ENCODE measurements at places on chromosomes 12 and 14.

- DNase-seq: no peak
Observed at GRCh38 chr12:124862768-124863415, 772 bp downstream of the SCARB1 start.

- DNase-seq: no peak
Observed at GRCh38 chr14:101090976-101091375, 187.5 kb upstream of the RTL1 start.

- DNase-seq: no peak
Observed at GRCh38 chr14:104747876-104748275, 5.1 kb upstream of the SIVA1 start.

DNA sequence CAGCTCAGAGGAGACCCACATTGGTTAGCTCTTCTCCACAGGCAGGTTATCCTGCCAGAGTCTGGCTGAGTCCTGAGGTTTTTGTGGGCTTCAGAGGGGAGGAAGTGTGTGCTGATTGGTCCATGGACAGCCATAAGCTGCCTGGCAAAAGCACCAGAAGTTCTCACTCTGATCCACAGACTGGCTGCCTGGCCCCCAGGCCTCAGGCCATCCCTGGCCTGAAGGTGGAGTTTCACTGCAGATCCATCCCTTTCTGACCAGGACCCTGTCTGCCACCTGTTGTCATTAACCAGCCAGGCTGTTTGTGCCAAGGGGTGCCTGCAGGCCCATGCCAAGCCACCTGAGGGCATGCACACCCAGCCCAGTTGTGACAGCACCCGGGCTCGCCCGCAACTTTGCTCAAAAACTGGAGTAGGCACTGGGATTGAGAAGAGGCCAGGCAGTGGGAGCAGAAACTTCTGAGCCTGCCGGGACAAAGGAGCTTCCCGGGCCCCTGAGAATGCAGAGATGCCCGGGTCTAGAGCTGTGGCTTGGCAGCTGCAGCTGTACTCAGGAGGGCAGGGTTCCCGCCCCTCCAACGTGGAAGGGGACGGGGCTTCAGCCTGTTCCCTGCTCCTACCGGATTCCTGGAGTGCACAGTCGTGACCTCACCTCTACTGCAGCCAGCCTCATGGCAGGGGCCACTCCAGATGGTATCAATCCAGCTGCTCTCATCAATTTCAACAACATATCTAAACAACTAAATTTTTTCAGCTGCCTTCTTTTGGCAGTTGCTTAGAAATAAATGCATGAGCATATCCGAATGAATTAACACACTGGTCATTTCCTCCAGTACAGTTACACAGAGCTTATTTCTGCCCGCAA lies 1277.3 kb downstream of the SLC16A7 start:
- DNase-seq: no peak

DNA sequence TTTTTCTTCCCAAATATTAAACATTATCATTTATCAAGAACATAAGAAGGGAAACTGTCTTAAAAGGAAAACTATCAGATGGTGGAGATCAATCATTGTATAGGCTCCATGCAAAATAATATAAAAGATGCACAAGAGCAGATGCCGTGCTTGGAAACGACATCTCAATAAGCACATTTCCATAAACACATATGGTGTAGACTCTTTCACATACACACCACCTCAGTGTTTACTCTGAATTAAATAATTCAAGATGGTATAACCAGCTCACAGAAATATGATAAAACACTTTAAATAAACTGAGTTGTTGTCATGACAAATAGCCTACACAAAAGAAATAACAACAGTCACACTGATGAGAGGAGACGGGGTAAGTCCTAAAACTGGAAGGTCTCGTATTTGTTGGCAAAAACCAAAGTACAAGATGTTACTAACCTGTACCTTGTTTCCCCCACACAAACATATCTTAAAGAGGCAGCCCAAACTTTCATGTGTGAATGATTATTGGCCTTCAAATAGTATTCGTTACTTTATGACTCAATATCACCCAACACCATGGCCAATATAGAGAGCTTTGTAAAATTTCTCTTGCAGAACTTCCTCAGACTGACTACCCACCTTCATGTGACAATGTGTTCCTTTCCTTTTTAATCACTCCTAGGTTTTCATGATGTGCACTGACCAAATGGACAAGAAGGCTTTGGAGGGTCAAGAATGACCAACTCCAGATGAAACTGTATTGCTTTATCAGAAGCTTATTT lies 48.6 kb upstream of the TMPO start:
- DNase-seq: no peak

GRCh38 chr14:69675877-69676416 lies 64.6 kb downstream of the SUSD6 start:
- DNase-seq: no peak

DNA sequence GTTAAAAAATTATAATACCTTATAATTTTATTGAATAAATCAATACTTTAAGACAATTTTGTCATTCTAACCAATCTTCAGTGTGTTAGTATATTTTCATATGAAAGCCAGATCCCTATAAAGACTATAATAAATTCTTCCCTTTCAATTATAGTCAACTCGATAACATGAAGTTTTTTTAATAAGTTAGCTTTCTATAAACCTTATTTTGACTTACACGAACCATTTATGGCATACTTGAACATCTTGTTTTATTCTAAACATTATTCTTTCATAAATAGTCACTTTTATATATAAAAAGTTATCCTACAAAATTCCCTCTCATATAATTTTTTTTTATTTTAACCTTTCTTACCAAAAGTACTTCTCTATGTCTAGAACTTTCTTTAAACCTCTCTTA lies 1002.3 kb downstream of the TMEM121 start:
- no peak for DNase-seq

- no peak for DNase-seq
Observed at GRCh38 chr14:102020058-102020971, 55.9 kb downstream of the DYNC1H1 start.

GRCh38 chr14:70873627-70874026 lies 33.6 kb upstream of the PCNX1 start:
- no peak for DNase-seq

DNA sequence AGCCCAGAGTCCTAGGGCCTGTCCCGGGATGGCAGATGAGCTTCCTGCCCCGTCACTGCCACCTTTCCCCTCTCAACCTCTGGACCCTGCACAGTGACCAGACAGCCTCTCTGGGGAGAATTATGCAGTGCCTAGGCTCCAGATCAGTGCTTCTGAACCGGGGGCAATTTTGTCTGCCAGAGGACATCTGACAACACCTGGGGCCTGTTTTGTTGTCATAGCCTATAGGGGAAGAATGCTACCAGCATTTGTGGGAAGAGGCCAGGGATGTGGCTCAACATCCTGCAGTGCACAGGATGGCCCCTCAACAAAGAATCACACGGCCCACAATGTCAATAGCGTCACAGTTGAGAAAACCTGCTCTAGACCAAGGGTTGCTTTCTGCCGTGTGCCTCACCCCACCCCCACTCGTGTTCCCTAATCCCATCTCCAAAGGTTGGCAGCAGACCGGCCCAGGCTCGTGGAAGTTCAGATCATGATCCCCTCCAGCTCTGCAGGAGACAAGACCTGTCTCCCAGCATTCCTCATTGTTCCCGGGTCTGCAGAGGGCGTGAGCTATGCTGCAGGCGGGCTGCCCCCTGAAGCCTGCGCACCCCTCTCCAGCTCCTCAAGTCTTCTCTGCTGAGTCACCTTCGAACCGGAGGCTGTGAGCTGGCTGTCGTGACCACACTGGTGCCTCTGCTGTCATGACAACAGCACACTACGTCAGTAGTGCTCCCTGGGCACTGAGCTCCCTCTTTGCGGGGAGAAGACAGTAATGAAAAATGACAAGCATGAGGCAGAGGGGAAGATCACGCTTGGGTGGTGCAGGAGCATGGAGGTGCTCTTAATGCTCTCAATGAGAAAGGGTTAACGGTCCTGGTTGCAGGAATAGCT lies 2.0 kb upstream of the GAPDH start:
- DNase-seq: peak; percentile 69

DNA sequence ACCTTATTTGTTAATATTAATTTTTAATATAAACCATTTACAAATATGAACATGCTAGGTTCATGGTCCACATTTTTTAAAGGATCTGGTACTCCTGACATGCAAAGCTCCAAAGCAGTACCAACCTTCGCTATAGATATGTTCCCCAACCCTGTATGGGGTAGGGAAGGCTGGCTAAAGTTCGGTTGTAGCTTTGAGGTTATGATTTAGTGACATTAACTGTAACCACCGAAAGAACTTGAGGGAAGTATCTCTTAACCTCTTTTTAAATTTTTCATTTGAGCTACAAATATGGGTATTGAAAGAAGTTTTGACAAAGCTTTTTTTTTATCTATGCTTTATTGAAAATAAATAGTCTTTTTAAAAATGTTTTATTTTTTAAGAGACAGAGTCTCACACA lies 115.5 kb downstream of the DYRK2 start:
- DNase-seq: no peak

- no peak for DNase-seq
Observed at GRCh38 chr14:73176685-73177084, 40.4 kb downstream of the PSEN1 start.

- no peak for DNase-seq
Observed at GRCh38 chr12:107817250-107817649, 42.7 kb downstream of the ASCL4 start.

DNA sequence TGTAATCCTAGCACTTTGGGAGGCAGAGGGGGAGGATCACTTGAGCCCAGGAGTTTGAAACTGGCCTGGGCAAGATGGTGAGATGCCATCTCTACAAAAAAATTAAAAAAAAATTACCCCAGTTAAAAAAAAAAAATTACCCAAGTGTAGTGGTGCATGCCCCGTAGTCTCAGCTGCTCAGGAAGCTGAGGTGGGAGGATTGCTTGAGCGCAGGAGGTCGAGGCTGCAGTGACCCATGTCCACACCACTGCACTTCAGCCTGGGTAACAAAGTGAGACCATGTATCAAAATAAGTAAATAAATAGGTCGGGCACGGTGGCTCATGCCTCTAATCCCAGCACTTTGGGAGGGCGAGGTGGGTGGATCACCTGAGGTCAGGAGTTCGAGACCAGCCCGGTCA lies 128.8 kb downstream of the VRK1 start:
- DNase-seq: no peak

DNA sequence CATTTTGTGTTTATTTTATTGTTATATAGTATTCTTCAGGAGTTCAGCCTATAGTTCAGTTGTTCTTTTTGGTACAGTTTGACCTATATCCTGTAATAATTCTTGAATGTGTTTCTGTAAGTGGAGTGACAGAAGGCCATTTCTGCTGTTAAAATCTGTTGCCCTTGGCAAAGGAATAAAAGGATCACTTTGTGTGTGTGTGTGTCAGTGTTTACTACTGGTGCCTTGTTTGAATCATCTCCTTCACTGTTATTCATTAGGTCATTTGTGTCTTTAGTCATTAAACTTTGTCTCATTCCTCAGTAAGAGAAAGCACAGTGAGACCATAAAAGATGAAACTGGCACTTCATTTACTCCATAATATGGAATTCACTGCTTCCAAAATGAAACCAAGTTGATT lies 130.7 kb downstream of the TMTC2 start:
- DNase-seq: no peak

- peak; percentile 34 for DNase-seq
Observed at GRCh38 chr12:118371321-118372282, 1.1 kb downstream of the TAOK3 start.

- no peak for DNase-seq
Observed at GRCh38 chr12:12336049-12336411, 14.0 kb downstream of the MANSC1 start.

DNA sequence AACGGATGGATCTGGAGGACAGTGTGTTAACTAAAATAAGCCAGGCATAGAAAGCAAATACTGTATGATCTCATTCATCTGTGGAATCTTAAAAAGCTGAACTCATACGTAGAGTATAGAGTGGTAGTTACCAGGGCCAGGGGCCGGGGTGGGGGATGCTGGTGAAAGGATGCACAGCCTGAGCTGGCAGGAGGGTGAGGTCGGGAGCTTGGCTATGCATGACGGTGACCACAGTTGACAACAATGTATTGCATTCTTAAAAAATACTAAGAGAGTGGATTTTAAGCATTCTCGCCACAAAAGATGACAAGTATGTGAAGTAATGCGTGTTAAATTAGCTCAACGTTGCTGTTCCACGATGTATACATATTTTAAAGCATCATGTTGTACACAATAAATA lies 351.3 kb downstream of the TMEM121 start:
- DNase-seq: peak; percentile 25

DNA sequence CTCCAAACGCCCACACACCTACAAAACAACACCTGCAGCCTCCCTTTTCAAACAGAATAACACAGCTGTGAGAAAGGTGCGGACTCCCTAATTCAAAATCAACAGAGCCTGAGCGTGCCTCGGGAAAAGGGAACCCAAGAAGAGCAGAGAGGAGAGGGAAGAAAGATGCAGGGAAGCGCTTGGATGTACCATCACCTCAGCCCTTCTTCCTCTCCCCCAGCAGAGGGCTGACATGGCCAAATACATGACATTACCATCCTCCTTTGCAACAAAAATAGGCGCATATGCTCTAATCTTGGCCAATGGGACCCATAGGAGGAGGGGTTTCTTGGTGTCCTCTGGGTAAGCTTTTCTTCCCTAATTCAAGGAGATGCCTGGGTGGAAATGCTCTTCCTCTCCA lies 78.0 kb downstream of the CPSF2 start:
- no peak for DNase-seq

GRCh38 chr12:43117226-43117930 lies 434.6 kb downstream of the ADAMTS20 start:
- no peak for DNase-seq

DNA sequence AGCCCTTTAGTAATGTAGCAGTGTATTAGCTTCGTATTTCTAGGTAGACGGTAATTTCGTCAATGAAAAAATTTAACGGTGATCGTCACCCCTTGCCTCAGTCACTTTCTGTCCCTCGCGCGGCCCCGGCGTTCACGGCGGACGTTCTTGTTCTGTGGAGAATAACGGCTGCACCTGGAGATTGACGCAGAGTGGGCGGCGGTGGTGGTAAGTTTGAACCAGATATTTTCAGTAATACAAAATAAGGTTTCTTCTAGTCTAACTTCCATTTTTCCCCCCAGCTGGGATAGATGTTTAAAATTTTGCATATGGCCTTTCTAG lies 341 bp downstream of the ZNF10 start:
- peak; percentile 62 for DNase-seq

DNA sequence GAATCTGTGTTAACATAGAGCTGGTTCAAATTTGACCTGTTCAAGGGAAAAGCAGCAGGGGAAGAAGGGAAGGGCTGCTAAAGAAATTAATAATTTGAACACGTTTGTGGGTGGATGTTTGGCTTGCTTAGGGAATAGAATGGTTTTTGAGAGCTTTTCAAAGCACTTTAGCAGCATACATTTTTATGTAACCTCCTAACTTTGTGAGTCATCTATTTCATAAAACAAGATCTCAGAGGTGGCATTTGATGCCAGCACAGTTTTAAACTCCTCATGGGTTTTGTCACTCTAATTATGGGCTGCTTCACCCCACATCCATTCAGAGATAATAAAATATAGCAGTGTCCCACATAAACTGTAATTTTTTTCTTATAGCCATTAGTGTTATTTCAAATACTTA lies 143.8 kb downstream of the ACSS3 start:
- DNase-seq: no peak

DNA sequence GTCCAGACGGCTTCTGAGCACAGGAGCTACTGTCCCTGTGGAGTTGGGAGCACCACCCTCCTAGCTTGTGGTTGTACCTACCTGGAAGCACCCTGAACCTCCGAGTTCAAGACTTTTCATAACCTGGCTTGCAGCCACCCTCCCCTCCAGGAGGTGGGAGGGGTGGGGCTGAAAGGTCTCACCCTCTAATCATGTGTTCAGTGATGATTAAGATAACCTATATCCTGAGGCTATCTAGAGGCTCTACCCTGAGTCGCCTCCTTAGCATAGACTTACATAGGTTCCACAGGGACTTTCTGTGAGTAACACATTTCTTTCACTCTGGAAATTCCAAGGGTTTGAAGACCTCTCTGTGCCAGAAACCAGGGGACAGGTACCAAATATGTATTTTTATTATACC lies 146.5 kb downstream of the CFAP54 start:
- DNase-seq: no peak

GRCh38 chr14:59337141-59337611 lies 128.0 kb downstream of the GPR135 start:
- DNase-seq: peak; percentile 79

All from psoas muscle (tissue), 8 donors.